Suppressor macrophage treated with lipopolysaccharide for 4 hours (primary cell): ENCODE measurements at places on chromosomes 6 and 20.
A peak's percentile ranks its signal among the peaks of the same experiment; 100 is the strongest.

GRCh38 chr6:65189236-65189881, 517.7 kb downstream of the EYS start:
- no peak for DNase-seq

GRCh38 chr6:136335736-136336363, 46.2 kb upstream of the BCLAF1 start:
- DNase-seq = no peak

DNA sequence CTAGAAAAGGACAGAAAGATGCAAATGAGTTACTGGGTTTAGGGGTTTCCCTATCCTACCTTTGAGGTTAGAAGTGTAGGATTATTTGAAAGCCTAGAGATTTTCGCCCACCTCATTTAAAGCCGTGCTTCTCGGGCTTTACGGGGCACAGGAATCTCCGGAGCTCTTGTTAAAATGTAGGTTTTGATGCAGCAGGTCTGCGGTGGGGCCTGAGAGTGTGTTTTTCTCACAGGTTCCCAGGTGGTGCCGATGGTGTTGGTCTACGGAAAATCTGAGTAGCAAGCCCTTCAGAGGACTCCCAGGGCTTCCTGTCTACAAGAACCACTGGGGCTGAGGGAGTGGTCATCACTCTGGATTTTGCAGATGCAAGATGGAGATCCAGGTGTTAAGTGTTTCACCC, 47.5 kb downstream of the TRAM2 start:
- no peak for DNase-seq

- DNase-seq = no peak
Observed at GRCh38 chr6:45044510-45045252, 283.4 kb upstream of the RUNX2 start.

DNA sequence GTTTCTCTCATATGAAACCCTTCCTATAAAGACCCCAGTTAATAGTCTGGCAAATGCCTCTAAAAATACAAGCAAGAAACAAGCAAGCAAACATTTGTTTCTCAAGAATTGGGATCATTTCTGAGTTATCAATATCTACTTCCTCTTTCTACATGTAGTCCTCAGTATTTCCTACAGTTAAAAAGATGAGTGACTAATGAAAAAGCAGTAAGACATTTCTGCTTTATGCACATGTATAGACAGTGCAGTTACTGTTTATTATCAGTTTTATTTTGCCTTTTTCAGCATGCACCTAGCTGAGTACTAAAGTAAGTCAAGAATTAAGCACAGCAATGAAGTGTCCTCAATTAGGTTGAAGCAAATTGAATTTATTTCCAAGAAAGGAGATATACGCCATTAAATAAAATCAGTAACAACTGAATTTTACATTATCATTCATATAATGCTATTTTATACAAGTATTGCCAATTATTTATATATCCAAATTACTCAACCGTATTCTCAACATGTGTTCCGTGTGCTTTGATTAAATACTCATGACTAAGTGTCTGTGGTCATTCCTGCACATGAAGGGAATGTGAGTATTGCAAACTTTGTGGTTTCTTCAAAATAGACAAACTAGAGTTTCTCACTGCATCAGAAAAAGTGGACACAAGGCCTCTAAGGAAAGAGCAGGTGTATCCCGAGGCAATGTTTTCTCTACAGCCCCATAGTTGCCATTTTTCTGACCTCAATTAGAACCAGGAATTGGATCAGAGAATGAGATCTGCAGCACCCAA, 159.3 kb upstream of the MARCKS start:
- peak; percentile 76 for DNase-seq

DNA sequence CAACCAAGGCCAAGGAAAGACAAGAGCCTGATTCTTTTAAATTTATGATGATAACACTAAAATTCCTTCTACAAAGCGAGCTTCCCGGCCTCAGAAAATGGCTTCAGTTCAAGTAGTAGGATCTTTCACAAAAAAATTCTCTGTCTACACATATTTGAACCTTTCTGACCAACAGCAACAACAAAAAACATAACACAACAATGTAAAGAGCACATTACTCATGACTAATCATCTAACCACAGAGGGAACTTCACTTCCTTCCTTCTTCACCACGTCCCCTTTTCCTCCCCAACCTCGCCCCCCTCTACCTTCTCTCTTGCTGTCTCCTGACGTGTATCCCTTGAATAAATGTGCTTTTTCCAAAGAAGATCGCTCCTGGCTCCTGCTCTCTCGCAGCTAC, 228.2 kb downstream of the MYLK4 start:
- DNase-seq = peak; percentile 44

- no peak for DNase-seq
Observed at GRCh38 chr6:92196325-92196724, 1223.0 kb downstream of the EPHA7 start.

DNA sequence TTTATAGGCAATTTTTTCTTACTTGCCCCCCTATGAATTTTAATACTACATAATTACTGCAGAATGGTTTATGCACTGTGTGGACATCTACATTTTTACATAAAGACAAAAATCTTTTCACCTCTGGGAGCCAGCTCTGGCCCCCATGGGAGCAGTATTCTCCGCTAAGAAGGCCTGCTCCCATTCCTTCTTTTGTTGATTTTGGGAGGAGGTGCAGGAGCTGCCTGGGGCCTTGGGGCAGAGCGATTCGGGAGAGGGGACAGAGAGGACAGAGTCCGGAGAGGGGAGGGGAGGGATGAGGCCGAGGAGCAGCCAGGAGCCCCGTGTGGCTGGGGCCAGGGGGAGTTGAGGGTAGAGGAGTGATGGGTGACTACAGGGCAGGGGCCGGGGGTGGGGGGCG, 452.0 kb downstream of the PREX1 start:
- DNase-seq = no peak

DNA sequence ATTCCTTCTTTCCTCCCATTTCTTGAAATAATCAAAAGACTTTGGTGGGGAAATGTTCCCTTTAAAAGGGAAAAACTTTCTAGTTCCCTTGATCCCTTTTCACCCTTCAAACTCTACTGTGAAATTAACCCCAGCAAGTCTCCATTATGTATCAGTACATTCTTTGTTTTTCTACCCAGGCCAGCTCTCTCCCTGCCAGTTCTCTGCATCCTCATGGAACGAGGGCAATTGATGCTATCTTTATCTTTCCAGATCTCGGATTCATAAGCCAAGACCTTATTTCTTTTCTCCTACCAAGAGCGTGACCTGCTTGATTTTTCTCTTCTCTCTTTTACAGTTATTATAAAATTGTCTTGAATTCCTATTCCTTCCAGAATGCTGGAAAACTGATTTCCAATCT, 75.8 kb downstream of the ADGRB3 start:
- no peak for DNase-seq

DNA sequence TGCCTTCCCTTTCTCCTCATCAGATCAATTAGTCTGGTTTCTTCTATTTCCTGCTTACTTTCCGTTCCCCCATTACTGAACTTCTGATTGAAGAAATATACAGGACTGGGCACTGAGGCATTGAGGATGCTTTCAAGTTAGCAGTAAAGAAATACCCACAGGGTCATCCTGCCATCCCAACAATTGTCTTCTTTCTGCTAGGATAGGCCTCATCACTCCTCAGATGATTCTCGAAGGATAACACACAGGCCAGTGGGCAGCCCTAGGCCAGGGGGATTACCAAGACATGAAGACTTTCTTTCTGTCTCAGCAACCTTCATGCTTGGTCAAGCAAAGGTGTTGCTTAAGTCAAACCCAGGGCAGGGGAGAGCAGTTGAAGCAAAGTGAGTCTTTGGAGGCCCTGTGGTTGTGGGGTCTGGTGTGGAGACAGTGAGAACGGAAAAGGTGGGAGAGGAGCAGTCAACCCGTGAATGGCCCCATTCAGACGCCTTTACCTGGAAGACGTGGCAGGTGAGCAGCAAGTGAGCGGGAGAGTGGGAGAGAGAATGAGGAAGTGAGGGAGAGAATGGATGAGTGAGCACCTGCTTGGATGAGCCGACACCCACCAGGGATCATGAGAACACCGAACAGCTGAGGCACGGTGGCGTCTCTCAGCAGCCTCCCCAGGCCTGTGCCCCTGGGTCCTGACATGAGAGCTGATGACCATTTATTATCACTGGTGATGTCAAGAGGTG, 462.9 kb downstream of the PREX1 start:
- no peak for DNase-seq

- DNase-seq = no peak
Observed at GRCh38 chr6:53238311-53238710, 89.7 kb upstream of the GCM1 start.

GRCh38 chr6:132198040-132198439, 203.2 kb downstream of the MOXD1 start:
- no peak for DNase-seq

- peak; percentile 61 for DNase-seq
Observed at GRCh38 chr6:10205892-10206291, 209.0 kb downstream of the TFAP2A start.

DNA sequence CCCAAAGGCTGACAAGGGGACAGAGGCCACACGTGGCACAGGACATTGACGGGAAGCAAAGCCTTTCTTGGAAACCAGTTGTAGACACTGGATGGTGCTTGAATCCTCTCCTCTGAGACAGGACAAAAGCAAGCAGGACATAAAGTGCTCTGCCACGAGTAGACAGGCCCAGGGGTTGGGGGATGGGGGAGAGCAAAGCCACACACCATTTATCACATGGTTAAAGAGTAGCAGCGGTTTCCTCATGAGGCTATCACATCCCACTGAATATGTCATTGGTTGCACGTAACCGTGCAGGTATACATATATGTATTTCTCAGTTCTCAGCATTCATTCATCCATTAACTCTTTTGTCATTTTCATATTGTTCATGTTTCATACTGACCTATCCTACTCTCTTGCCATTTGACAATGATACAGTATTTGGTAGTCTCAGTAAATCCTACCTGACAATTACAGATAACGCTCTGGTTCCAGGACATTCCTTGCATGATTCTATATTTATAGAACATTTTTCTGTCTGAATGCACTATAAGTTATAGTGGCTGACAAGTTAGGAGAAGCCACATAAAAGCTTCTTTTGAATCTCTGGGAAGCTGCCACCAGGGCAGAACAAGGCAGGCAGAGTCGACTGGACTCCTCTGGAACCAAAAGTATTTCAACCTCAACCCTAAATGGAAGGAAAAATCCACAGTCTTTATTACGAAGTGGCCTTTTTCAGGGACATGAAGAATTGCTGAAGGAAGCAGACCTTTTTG, 23.5 kb downstream of the METTL24 start:
- DNase-seq = no peak

- DNase-seq = no peak
Observed at GRCh38 chr20:32251470-32251869, 26.0 kb upstream of the KIF3B start.

GRCh38 chr6:111724505-111724904, 118.8 kb upstream of the TRAF3IP2 start:
- DNase-seq = peak; percentile 58

GRCh38 chr6:147769496-147770087, 261.1 kb downstream of the SAMD5 start:
- no peak for DNase-seq

DNA sequence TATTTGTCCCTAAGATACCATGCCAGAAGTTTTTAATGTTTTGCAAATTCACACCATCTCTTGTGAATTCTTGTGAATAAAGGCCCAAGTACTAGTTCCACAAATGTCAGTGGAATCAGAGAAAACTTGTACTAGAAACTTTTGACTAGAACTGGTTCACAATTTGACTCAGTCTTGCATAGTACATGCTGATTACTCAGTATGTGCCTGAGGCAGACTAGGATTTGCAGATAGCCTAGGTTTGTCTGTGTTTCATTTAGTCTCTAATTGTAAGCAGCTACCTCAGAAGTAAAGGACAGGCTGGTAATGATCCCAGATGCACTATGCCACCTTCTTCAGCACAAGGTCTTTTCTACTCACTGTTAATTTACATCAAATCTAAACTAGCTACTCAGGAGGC, 34.2 kb upstream of the GSTA4 start:
- no peak for DNase-seq

DNA sequence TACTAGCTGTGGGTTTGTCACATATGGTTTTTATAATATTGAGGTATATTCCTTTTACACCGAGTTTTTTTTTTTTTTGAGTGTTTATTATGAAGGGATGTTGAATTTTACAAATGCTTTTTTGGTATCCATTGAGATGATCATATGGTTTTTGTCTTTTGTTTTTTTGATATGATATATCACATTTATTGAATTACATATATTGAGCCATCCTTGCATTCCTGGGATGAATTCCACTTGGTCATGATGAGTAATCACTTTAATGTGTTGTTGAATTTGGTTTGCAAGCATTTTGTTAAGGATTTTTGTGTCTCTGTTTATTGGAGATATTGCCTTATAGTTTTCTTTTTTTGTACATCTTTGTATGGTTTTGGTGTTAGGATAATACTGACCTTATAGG, 3.3 kb upstream of the ZNF337 start:
- no peak for DNase-seq

GRCh38 chr6:20137837-20138236, 74.4 kb downstream of the MBOAT1 start:
- DNase-seq = no peak

DNA sequence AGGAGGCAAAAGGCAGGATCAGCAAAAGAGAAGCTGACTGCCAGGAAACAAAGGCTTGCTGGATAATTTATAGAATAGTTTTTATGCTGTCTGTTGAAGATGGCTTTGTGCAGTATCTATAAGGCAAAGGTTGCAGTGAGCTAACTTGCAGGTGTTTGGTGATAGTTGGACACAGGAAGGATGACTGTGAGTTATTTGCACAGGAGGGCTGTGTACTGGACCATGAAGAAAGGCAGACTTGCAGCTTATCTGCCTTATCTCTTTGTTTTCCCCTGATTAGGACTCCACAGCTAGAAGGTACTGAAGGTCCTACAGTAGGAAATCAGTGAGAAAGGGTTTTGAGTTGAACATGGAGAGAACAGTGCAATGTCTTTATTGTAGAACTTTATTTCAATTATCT, 2.1 kb downstream of the BTN1A1 start:
- DNase-seq = no peak

DNA sequence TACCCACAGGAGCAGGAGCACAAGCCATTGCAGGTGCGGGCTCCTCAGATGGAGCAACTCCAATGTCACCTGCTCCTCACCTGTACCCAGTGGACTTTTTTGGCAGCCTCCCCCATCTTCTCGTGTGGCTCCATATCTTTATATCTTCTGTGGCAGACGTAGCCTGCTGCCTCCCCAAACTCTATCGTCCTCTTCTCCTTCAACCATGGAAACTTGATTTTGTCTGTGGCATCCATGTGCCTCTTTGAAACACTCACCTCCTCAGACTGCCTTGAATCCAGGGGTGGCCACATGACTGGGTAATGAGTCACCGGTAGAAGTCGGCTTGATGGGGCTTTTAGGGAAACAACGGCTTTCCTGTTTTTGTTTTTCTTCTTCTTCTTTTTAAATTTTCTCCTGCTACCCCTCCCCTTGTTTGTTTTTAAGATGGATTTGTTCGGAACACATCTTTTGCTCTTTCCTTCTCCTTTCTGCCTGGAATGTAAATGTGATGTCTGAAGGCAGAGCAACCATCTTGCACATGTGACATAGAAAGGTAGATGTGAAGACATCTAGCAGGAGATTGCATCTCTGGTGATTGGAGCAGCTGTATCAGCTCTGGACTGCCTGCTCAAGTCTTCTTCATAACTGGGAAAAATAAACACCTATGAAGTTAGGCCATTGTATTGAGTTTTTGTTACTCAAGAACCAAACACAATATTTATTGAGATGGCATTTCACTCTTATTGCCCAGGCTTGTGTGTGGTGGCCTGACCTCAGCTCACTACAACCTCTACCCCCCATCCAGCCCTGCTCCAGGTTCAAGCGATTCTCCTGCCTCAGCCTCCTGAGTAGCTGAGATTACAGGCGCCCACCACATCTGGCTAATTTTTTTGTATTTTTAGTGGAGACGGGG, 69.9 kb upstream of the DDR1 start:
- peak; percentile 79 for DNase-seq

- no peak for DNase-seq
Observed at GRCh38 chr20:36377348-36378326, 71.5 kb downstream of the DLGAP4 start.
